ENCODE measurements at places on chromosomes 6 and 20. TPM values are rescaled to one million over a fixed set of nuclear protein-coding genes. Genes with fewer than 3 reads are reported as not detected.

The FAM209B gene
- total RNA-seq, result not detected

DNA sequence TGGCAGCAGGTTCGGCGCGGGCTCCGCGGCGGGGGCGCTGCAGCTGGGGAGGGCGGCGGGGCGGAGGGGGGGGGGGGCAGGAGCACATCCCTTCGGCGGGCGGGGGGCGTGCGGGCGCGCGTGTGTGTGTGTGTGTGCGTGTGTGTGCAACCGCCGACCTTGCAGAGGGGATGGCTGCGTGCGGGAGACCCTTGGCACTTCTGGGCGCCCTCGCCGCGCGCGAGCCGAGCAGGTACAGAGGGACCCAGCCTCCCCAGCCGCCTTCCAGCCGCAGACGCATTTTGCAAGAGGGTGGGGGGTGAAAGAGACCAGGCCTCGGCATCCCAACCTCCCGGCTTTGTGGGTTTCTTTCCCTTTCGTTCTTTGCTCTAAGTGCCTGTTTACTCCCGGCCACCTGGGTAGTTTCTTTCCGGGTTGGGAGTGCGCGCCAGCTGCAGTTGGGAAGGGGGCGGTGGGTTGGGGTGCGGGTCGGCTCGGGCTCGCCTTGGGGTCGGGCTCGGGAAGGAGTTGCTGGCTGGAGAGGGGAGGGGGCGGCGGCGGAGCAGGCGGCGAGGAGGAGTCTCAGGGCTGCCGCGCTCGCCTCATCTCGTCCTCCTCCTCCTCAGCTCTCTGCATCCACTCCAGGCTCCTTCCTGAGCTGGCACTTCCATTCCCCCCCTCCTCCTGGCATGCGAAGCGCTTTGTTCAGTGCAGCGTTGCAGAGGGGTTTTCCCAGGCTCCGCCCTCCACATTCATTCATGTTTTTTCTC is 620 bp downstream of the HIVEP1 start:
- DNase-seq, result peak; percentile 75

DNA sequence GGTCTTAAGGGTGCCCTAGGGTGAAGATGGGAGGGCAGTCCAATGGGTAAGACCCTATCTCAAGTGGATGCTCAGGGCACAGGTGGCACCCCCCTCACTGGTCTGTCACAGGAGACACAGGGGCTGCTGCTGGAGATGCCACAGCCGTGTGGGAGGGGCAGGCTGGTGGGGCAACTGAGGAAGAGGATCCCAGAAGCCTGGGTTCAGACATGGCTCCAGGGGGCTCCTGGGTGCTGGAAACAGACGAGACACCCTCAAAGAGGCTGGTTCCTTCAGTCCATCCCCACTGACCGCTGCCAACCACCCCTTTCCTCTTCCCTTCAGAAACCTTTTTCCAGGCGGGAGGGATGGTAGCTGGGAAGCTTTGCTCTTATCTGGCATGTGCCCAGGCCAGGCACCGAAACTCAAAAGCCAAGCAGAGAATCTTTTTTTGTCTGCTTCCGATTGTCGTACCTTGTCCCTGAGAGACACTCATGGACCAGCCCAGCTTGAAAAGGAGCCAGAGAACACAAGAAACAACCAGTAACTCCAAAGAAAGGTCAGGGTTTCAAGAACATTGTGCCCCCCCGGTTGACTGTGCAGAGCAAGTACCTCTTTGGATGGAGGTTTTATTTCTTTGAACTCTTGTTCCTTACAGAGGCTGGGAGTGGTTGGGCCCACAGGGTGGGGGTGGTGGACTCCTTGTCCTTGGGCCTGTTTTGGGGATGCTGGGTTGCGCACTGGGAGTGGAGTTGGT is 28.5 kb upstream of the EMILIN3 start:
- DNase-seq, result peak; percentile 62

The TSBP1 gene
- total RNA-seq, result not detected

GRCh38 chr6:17966451-17966850 is 21.0 kb downstream of the KIF13A start:
- no peak for DNase-seq

Measured in right atrium auricular region (tissue), 2 donors.